ENCODE measurements at places on chromosomes 6 and 20. TPM values are rescaled to one million over a fixed set of nuclear protein-coding genes. Genes with fewer than 3 reads are reported as not detected.

RIPOR3 gene
- total RNA-seq: 1.8 TPM

SLC17A3 gene
- not detected for total RNA-seq

DAAM2 gene
- total RNA-seq: 0.87 TPM

BPIFB1 gene
- total RNA-seq: not detected

BMP2 gene
- total RNA-seq: 54.9 TPM

HLA-DRB1 gene
- total RNA-seq: not detected
